Right cardiac atrium (tissue), 5 donors: ENCODE measurements at places on chromosomes 1 and 21.

DNA sequence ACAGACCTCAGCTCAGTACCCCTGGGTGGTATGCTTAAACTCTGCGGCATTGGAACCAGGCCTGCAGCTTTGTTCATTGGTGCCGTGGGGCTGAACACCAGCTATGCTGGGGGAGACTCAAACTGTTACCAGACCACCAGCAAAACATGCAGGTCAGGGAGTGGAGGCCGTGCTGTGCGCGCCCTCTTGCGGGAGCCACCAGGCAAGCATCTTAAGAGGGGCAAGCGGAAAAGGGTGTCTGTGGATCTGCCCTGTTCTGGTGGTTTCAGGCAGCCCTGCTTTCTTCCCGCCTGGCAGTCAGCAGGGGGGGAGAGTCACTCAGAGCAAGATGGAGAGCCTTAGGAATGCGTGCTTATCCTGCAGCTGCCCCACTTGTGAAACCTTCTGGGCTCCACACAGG lies 276.9 kb upstream of the ZRANB2 start:
- DNase-seq: no peak

DNA sequence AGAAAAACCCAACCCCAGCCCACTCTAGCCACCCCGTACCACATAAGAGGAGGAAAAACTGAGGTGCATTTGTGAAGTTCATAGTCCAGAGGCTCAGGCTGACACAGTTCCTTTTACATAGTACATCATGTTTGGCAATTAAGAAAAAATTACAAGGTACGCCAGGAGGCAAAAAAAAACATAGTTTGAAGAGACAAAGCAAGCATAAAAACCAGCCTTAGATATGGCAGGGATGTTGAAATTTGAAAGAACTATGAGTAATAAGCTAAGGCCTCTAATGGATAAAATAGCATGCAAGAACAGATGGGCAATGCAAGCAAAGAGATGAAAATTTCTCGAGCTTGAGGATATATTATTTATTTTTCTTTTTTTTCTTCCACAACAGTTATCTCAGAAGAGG lies 31.9 kb downstream of the MIXL1 start:
- DNase-seq: no peak

DNA sequence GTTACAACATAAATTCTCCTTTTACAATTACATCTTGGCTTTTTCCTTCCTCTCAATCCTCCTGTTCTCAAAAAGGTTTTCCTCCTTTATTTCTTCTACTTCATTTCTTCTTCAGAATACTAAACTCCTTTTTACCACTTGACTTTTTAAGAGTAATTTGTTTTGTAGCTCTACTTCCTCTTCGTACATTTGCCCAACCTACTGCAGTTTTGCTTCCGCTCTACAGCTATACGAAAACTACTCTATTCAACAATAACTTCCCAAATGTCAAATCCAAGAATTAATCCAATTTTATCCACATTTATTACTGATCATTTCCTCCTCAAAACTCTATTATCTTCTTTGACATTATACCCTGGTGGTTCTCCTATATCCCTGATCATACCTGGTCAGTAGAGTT lies 3.4 kb downstream of the GDAP2 start:
- no peak for DNase-seq

GRCh38 chr1:79362470-79362869 lies 355.9 kb upstream of the ADGRL4 start:
- no peak for DNase-seq

GRCh38 chr1:95497566-95497965 lies 263.6 kb downstream of the RWDD3 start:
- no peak for DNase-seq

GRCh38 chr1:35085421-35085820 lies 6.2 kb downstream of the ZMYM1 start:
- DNase-seq: no peak

DNA sequence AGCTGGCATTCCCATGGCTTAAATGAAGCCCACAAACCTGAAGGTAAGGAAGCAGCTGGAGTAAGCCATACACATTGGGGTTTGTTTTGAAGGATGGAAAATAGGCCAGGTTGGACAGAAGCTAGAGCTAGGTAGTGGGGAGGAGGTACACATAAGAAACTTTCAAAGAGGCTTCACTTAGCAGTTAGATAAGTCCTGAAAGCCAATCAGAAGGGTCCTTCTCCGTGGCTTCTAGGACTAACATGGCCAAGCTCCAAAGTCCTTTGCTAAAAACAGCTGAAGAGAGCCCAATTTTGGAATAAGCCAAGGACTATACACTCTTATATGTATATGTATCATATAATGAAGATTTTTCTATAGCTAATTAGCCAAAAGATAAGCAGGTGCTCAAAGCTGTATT lies 1.8 kb downstream of the EYA3 start:
- no peak for DNase-seq

- DNase-seq: no peak
Measured at GRCh38 chr21:29803191-29803590, 136.6 kb downstream of the GRIK1 start.

DNA sequence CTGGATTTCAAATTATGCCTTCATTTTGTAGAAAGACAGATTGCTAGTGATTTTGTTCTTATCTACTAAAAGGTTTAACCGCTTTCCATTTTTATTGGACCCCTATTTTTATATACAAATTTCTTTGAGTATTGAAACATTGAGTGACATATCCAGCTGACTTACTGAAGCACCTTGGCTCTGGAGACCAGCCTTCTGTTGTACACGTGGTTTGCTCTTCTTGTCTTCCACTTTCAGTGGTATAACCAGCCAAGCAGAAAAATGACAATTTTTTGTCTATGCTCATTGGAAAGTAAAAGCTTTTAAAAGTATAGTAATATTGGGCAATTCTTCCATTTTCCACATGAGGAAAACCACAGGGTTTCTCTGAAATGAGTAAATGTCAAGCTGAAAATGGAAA lies 4.4 kb downstream of the F13B start:
- no peak for DNase-seq

DNA sequence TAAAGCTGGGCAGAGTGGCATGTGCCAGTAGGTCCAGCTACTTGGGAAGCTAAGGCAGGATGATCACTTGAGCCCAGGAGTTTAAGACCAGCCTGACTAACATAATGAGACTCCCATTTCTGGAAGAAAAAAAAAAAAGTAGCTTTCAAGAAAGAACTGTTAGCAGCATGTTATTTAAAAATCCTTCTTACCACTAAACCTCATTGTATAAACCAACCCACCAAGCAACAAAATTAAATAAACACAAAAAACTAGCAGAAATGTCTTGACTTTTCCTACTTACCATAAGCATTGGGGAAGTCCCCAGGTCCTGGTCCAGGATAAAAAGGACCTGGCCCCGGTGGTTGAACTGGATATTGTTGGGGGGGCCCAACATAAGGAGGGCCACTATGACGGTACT lies 192.9 kb upstream of the HP1BP3 start:
- no peak for DNase-seq

GRCh38 chr1:77543822-77544448 lies 138.5 kb downstream of the ZZZ3 start:
- no peak for DNase-seq

DNA sequence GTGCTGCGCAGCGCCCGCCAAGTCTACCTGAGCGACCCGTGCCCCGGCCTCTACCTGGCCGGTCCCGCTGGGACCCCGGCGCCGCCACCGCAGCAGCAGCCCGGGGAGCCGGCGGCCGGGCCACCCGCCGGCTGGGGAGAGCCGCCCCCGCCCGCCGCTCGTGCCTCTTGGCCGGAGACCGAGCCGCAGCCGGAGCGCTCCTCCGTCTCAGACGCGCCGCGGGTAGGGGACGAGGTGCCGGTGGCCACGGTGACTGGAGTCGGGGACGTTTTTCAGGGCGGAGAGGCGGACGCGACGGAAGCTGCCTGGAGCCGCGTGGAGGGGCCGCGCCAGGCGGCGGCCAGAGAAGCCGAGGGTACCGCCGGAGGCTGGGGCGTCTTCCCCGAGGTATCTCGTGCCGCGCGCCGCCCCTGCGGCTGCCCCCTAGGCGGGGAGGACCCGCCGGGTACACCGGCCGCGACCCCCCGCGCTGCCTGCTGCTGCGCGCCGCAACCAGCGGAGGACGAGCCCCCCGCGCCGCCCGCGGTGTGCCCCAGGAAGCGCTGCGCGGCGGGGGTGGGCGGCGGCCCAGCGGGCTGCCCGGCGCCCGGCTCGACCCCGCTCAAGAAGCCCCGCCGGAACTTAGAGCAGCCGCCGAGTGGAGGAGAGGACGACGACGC lies 646 bp downstream of the IER5 start:
- no peak for DNase-seq

DNA sequence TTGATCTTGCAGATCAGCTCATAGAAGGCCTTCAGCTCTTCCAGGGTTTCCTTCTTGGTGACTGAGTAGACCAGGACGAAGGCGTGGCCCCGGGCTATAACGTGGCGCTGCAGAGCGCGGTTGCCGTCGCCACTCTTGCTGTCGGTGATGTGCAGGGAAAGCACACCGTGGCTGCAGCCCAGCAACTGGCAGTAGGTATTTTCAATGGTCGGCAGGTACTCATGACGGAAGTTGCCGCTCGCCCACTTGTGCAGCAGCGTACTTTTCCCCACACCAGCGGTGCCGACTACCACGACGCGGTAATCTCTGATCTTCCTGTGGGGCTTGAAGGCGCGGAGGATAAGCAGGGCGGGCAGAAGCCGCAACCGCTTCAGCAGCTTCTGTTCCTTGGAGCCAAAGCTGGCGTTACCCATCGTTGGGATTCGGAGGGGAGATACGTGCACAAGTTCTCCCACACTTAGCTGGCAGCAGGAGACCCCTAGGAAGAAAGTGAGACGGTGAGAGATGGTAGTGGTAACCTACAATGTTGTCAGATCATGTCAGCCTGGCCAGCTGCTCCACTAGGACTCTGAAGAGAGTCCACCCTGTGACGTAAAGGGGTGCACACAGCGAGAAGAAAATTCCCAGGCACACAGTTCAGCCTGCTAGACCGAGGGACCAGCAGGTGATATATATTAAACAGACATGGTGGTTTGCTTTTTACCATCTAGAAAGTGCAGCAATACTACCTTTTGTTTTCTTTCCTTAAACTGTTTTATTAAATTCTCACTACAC lies 3.4 kb downstream of the DIRAS3 start:
- DNase-seq: no peak

- DNase-seq: no peak
Measured at GRCh38 chr1:229325401-229325800, 17.4 kb downstream of the CCSAP start.

- no peak for DNase-seq
Measured at GRCh38 chr1:118488787-118489186, 303.8 kb upstream of the SPAG17 start.

- no peak for DNase-seq
Measured at GRCh38 chr1:29113413-29114117, 10.1 kb downstream of the TMEM200B start.

DNA sequence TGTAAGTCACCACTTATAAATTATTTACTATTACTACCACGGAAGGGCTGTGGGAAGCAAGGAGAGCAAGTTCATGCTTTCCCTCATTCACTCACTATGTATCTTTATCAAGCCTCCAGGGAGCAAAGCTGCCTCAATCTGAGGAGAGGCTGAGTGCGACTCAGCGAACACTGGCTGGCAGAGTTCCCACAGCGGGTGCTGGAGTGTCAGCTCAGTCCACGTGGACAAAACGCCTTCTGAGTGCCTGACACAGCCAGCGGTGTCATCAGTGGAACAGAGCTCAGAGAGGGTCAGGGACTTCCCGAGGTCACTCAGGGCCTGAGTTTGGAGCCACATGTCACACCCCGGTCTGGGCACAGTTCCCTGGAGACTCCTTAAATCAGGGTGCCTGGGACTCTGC lies 16.9 kb downstream of the MATN1 start:
- peak; percentile 91 for DNase-seq

DNA sequence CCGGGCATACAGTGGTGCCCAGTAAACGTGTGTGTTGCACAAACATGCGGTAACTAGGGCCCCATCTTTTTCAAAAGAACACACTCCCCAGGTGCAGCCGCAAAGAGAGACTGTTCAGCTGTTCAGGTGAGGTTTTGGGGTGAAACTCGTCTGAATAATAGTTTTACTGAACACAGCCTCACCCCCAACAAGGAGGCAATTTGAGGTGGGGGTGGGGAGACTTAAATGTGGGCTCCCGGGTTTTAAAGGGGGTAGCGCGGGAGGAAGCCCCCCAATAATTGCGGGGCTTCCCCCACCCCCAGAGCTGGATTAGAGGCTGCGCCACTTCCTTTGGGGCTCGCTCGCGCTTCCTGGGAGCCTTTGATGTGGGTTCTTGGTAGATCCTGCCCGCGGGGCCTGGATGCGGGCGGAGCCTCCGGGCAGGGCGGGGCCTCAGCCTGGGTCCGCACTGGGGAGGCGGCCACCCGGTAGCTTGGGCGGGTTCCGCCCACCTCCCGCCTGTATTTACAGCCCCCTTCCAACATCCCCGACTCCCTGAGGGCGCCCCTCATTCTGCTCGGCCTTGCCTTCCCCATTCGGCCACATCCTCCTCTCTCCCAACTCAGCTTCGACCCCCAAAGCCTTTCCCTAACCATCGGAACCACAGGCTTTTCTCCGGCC lies 6.4 kb upstream of the EPHA2 start:
- DNase-seq: peak; percentile 67

DNA sequence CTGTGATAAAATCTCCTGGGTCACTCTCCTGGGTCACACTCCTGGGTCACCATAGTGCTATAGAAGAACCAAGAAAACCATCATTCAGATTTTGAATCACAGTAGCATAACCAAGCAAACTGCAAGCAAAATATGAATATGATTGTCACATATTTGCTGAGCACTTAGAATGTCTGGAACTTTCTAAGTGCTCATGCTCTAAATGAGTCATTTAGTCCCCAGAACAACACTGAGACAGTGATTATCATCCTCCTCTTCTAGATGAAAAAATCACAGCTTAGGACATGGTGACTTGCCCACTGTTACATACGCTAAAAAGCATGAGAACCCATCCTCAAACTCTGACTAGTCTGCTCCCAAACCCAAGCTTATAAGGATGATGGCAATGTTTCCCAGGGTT lies 39.5 kb upstream of the DDAH1 start:
- DNase-seq: no peak

GRCh38 chr1:167107456-167107855 lies 13.6 kb downstream of the STYXL2 start:
- DNase-seq: no peak

DNA sequence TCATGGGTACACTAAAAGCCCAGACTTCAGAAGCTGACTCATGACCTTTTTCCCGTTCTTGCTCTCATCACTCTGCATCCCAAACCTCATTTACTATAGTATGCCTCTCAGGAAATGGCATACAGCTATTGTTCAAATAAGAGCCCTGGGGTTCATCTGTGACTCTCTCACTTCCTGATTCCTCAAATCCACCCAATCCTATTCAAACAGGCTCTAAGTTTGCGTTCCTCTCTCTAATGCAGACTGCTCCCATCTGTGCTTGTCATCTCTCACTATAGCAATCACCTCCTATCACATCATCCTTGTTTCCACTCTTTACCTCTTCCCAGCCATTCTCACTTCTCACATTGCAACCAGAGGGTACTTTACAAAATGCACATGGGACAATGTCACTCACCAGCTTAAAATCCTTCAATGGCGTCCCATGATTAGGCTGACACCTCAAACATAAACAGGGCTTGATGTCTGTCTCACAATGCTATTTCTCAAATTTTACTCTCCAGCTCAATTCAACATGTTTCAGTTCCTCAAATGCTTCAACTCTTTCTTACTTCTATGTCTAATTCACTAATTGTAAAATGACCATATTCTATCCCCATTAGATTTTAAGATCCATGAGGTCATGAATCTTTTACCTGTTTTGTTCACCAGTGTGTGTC lies 408.4 kb downstream of the NTNG1 start:
- DNase-seq: no peak

- no peak for DNase-seq
Measured at GRCh38 chr1:7334475-7335035, 436.5 kb upstream of the VAMP3 start.
